Inflammatory macrophage treated with lipopolysaccharide for 1 hour (primary cell): ENCODE measurements at places on chromosomes 1 and 21.

DNA sequence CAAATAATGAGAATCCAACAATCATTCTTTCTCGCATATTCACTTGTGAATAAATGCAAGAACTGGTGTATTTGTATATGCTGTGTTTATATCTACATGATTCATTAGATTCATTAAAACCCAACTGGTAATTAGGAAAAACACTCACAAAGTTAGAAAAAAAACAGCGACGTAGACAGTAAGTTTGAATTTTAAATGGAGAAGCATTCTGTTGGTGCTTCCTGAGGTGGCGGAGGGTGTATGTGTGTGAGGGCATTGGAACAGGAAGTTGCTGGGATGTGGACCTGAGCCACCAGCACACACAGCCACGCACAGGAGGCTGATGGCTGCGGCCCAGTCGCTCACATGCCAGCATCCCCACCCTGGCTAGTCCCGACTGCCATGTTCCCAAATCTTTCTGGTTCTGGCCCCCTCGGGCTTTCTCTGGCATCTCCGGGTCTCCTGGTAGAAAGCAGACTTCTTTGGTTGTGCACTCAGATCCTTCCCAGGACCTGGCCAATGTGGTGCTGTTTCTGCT is 121.6 kb upstream of the IRF2BP2 start:
- peak; percentile 52 for DNase-seq

DNA sequence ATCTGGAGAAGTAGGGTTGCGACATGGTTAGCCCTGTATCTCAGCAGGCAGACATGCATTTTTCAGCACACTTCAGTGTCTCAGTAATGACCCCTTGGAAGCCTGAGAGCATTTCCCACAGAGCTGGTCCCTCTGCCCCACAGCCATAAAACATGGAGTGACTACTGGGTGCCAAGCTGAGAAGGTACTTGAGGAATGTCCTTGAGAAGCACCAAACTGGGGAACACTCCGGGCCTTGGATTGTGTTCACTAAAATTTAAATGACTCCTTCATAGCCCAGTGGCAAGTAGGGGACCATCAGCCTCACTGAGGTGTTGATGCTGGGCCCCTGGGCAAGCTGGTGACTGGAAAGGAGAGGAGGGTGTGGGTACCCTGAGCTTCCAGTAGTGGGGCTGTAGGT is 54.7 kb downstream of the KCNJ6 start:
- DNase-seq = no peak

- DNase-seq = no peak
Measured at GRCh38 chr1:41319807-41320711, 41.2 kb upstream of the FOXO6 start.

DNA sequence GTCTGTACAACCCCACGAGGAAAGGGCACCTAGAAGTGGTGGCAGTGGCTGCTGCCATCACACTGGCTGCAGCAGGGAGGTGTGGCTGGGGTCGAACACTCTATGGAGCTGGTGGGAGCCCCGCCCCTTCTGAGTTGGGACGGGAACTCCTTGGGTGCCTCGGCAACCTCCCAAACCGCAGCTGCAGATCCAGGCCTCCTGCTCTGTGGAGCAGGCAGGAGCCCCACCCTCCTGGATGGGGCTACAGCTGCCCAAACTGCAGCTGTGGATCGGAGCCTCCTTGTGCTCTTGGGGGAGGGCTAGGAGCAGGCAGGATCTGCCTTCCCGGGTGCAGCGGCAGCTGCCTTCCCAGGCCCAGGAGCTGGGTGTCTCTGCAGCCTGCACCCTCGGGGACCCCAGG is 38.9 kb upstream of the TARDBP start:
- DNase-seq = no peak

DNA sequence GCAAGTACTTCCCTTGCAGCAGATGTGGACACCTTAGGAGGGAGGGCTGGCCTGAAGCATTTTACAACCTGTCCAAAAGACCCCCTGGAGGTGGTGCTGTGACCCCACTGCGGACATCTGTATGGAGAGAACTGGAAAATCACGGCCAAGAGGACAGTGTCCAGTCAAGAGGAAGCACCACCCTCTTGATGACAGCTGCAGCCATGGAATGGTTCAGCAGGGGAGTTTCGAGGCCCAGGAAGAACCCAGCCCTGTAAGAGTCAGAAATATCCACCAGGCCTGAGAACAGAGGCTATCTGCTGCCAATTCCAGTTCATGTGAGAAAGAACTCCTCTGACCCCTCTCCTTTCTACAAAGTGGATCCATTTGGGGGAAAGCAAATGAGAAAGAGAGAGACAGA is 126.8 kb downstream of the PLXNA2 start:
- no peak for DNase-seq

- no peak for DNase-seq
Measured at GRCh38 chr1:17919525-17920439, 164.6 kb downstream of the ACTL8 start.

DNA sequence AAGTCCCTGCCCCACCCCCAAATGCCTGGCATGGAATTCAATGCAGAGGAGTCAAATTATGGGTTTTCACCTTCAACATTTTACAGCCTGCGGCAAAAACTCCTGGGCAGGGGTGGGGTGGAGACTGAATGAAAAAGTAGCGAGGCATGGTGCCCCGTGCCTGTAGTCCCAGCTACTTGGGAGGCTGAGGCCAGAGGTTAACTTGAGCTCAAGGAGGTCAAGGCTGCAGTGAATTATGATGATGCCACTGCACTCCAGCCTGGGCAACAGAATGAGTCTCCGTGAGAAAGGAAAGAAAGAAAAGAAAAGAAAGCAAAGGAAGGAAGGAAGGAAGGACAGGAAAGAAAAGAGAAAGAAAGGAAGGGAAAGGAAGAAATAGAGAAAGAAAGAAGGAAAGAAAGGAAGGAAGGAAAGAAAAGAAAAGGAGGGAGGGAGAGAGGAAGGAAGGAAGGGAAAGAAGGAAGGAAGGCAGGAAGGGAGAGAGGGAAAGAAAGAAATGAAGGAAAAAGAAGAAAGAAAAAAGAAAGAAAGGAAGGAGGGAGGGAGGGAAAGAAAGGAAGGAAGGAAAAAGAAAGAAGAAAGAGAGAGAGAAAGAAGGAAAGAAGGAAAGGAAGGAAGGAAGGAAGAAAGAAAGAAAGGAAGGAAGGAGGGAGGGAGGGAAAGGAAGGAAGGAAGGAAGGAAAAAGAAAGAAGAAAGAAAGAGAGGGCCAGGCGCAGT is 11.1 kb downstream of the LEMD1 start:
- DNase-seq = no peak

DNA sequence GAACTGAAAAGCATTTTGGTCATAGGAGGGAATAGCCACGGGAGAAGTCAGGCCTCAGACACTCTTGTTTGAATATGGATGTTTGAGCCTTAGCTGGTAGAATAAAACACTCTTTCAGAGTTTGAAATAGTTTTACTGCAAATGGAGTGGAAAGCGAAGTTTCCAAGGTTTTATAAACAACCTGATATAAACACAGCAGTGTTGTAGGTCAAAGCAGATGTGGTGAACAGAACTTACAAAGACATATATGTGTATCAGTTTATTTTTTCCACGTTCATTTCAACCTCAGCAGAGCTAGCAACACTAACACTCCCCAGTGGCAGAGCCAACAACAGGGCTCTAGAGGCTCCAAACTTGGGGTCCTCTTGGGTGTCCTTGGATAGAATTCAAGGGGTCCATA is 89.9 kb downstream of the WLS start:
- no peak for DNase-seq

- DNase-seq = no peak
Measured at GRCh38 chr1:117656202-117656641, 50.4 kb downstream of the TENT5C start.

- DNase-seq = no peak
Measured at GRCh38 chr1:29444782-29445729, 208.7 kb downstream of the PTPRU start.

DNA sequence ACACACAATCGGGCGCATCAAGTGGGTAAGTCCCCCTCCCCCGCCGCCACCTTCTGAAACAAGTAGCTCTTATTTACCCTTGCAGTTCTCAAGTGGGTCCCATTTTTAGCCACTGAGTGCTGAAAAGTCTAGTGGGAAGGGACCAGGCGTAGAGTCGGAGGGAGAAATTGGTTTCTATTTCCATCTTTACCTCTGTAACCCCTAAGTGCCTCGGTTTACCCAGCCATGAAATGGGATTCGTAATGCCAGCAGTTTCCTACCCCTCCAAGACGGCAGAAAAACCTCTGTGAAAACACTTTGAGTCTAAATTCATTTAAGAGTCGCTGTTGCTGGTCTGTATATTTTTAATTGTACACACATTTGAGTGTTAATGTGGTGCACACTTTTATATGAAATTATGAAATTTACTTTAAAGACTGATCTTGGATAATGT is 928 bp downstream of the TLCD4 start:
- DNase-seq = no peak

- DNase-seq = no peak
Measured at GRCh38 chr1:11516961-11517635, 38.1 kb downstream of the DISP3 start.

DNA sequence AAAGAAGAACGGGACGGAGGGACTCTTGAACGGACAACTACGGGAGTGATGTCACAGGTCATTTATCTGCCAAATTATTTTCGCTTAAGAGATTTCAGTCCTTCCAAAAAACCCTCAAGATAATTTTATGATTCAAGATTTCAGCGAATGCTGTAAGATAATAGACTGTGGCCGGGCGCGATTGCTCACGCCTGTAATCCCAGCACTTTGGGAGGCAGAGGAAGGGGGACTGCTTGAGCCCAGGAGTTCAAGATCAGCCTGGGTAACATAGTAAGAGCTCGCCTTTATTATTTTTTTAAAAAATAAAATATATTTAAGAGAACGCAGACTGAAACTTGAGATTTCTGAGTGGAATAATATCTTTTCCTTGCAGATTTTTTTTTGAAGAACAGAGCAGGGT is 609 bp downstream of the RWDD2B start:
- DNase-seq = peak; percentile 13

DNA sequence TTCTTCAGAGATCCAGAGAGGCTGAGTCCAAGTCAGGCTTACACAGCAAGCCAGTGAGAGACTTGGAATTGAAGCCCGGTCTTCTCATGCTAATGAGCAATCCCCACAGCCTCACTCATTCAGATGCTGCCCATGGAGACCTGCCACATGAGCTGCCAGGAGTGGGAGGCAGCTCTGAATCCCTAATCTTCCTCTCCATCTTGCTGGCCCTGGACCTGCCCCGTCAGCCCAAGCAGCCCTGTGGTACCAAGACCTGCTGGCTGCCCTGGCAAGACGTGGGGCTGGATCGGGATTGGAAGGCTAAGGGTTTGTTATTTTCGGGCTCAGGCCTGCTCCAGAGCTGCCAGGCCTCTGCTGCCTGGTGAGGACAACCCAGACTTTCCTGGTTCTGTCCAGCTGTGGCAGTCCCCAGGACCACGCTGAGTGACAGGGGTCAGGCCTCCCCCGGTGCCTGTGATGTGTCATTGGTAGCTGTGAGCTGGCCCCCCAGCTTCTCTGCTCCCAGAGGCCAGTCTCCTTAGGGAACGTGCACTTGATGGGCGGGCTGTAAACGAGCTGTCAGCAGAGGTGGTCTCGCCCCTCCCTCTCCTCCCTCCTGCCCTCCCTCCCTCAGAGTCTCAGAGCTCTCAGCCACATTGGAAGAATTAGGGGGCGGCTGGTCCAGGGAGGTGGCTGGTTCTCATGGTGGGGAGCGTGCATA is 135.0 kb downstream of the FOXD2 start:
- no peak for DNase-seq

DNA sequence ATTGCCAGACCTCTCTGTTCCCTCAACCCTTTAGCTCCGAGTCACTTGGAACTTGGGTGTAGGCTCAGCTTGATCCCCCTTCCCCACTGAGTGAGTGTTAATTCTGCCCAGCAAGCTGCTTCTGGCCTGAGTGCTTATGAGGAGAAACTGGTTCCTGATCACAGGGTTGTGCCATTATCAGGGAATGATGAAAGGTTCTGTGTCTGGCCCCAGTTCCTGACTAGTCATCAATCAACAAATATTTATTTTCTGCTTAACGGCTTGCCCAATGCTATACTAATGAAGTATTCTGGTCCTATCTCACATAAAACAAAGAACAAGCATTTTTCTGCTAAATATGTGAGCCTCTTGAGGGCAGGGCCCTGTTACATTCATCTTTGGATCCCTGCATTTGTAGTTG is 20.8 kb downstream of the CC2D1B start:
- DNase-seq = no peak

- DNase-seq = no peak
Measured at GRCh38 chr1:160251011-160251410, 11.3 kb downstream of the DCAF8 start.

DNA sequence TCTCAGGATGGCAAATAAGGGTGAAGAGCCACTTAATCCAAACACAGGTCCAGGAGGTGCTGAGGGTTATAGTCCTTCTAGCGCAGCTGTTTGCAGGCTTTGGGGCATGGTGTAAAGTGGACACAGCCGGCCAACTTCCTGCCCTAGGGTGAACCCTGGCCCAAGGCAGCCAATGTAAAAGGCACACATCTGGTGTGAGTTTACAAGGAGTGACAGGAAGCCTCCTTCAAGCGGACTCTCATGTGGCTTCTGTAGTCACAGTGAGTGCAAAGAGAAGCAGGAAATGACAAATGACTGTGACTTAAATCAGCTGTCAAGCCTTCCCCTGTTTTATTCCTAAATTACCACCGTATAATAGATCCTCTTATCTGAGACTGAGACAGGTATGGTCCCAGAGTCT is 213.0 kb downstream of the CRB1 start:
- DNase-seq = no peak

GRCh38 chr1:110060662-110061060 is 9.8 kb downstream of the ALX3 start:
- no peak for DNase-seq

DNA sequence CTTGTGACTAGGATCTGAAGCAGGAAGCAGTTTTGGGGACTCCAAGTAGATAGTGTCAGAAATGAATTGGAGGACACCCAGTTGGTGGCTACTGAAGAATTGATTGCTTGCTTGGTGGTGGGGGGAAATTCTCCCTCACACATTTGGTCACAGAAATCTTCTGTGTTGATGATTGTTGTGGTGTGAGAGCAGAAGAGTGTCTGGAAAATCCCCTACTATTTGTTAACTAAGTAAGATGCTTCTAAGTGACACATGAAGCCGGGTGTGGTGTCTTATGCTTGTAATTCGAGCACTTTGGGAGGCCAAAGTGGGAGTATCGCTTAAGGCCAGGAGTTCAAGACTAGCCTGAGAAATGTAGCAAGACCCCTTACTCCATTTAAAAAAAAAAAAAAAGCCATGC is 22.5 kb upstream of the IPP start:
- peak; percentile 36 for DNase-seq

DNA sequence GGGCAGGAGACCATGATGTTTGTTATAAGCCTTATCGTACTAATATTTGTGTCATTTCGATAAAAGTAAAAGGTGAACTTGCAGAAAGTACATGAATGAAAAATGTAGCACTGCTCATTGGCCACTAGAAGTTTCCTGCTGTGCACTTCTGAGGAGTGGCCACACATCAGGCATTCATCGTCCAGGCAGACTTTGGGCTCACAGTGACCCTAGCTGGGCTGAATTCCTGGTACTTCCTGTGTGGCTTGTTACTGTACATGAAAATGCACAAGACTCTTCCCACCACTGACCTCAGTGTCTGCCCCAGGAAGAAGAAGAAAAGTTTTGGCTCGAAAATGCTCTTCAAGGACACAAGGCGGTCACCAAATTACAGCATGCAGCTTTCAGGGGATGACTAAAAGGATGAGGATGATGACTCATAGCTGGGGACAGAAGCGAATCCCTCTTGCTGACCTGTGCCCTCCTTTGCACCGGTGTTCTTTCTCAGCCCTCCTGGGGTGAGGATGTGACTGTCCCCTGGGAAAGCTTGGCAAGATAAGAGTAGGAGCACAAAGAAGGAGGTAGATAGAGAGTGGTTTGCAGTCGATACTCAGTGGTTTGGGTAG is 252.4 kb upstream of the KAZN start:
- no peak for DNase-seq
